ENCODE measurements at places on chromosomes 1 and 21.

DNA sequence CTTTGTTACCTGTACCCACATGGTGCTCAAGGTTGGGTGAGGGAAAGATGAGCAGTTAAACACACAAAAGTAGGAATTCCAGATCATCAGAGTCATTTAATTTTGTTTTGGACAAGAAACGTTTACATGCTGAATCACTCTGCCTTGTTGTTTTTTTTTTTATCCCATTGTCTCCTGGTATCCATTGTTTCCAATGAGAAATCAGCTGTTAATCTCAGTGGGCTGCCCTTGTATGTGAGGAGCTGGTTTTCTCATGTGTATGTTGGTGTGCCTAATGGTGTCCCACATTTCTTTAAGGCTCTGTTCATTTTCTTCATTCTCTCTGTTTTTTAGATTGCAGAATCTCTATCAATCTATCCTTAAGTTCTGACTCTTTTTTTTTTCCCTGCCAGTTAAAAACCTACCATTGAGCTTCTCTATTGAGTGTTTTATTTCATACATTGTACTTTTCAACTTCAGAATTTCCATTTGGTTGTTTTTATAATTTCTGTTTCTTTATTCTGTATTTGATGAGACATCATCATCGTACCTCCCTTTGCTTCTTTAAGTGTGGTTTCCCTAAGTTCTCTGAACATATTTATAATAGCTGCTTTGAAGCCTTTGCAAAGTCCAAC lies 8.8 kb upstream of the OBSCN start:
- peak; percentile 43 for DNase-seq

- DNase-seq = no peak
Observed at GRCh38 chr1:925561-926421, 2.1 kb downstream of the SAMD11 start.

DNA sequence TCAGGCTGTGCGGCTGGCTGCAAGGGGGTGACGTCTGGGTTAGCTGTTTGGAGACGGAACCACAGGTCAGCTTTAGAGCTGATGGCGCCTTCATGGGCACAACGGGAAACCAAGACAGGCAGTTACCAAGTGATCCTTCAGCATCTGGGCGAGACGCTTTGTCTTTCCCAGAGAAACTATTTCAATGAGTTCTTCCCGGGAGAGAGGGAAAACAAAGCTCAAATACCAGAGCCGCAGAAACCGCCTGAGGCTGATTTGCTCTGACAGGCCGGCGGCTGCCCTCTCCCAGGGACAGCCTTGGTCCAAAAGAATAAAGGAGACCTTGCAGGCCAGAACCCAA lies 76.5 kb downstream of the CD58 start:
- no peak for DNase-seq

DNA sequence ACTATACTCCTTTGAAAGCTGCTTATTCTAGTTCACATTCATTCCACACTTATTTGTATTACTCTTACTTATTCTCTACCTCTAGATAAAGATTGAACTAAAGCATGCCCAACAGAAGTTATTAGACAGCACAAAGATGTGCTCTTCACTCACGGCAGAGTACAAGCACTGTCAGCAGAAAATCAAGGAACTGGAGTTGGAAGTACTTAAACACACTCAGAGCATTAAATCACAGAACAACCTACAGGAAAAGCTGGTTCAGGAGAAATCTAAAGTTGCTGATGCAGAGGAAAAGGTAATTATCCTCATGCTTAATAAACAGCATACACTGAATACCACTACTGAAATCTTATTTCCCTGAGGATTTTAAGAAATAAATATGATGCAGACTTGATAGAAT lies 81.3 kb upstream of the PPIH start:
- DNase-seq = no peak
